ENCODE measurements at places on chromosomes 12 and 14. TPM values are rescaled to one million over a fixed set of nuclear protein-coding genes. Genes with fewer than 3 reads are reported as not detected.

Gene FGD6
- polyA plus RNA-seq: 3.3 TPM

- no peak for DNase-seq
These were observed 135.6 kb upstream of the MAX start for GRCh38 chr14:65237941-65238340.

Gene MAP3K9
- 0.17 TPM for polyA plus RNA-seq

Gene OVCH1
- 0.41 TPM for polyA plus RNA-seq

DNA sequence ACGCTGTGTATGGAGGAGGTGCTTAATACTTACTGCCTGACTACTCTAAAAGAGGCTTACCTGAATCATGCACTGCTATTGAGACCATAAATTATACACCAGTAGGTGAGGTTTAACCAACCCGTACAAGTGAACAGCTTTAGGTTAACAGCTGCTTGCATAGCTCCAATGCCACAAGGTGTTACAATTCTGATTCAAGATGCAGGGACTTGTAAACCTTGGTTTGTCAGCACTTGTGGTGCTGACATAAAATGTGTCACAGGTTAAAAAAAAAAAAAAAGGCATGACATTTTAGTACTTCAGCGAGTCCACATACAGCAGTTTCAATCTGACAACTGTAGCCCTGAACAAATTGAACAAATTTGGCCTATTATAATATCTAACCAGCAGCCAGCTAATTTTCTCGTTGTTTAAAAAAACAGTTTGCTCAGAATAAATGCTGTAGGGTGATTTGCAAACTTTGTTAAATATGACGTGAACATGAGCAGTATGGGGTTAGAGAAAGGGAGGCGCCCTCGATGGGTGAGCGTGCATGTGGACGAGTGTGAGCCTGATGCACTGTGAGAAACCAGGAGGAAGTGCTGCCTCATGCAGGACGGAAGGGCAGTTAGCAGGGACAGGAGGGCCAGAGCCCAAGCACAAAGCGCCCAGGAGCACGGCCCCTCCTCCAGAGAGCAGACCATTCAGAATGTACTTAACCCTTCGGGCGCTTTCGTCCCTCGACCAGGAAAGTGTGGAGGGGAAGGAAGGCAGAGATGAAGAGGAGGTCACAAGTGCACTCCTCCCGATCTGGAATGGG lies 44.7 kb downstream of the TCHP start:
- DNase-seq: peak; percentile 53

DNA sequence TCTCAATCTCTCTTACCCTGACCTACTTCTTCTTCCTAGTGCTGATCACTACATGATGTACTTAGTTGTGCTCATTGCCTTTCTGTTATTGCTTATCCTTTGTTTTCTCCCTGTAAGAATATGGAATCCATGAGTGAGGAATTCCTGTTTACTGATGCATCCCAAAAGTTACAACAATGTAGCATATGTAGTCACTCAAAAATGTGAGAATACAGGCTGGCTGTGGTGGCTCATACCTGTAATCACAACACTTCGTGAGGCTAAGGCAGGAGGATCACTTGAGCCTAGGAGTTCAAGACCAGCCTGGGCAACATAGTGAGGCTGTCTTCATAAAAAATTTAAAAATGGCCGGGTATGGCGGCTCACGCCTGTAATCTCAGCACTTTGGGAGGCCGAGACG lies 8.0 kb upstream of the WDR20 start:
- DNase-seq: no peak

DNA sequence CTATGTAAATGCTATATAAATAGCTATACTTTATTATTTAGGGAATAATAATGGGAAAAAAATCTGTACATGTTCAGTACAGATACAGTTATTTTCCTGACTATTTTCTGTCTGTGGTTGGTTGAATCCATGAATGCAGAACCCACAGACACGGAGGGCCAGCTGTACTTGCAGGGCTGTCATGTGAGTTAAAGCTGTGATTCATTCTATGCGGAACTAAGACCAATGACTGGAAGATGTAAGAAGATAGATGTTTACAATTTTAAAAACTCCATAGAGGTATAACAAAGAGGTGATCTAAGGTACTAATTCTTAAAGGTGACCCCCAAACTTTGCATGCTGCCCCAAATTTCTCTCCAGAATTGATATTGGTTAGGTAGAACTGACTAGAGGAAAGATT lies 14.6 kb downstream of the PCNX4 start:
- DNase-seq: no peak

Gene NRXN3
- 0.86 TPM for polyA plus RNA-seq

GRCh38 chr12:45273717-45274271 lies 57.9 kb downstream of the ANO6 start:
- DNase-seq: peak; percentile 88
